ENCODE measurements at places on chromosomes 16 and 17.

DNA sequence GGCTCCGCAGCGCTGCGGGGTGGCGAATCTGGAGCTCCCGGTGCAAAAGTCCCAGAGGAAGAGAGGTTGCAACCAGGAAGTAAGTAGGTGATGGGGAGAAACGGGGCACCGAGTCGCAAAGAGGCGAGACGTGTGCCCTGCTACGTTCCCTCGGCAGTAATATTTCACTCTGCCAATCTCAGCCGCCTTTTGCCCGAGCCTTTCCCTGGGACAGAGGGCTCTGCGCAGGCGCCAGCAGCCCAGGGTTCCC, at the start of gene NR1D1:
TSS of gene NR1D1 (minus strand) at position 171 of the 250 bp plus-strand sequence. CDS start 495 bp downstream, outside the sequence.
- H3K36me3 ChIP-seq, result no peaks in the 10 kb centered on the region
- no peaks in the 10 kb centered on the region for H3K27me3 ChIP-seq
- H3K27ac ChIP-seq, result peak within 1 kb of the TSS; percentile 100
- no peak for DNase-seq
- H3K4me1 ChIP-seq, result peaks cover 56% of the 10 kb centered on the region
- H3K4me3 ChIP-seq, result peak within 1 kb of the TSS; percentile 92

GRCh38 chr17:43951750-43952149, 2.0 kb downstream of the PYY start:
- DNase-seq, result no peak
- no peak overlapping the region for H3K4me3 ChIP-seq
- no peak overlapping the region for H3K27ac ChIP-seq
- H3K27me3 ChIP-seq, result peaks cover 29% of the 10 kb centered on the region
- no peaks in the 10 kb centered on the region for H3K36me3 ChIP-seq

- no peaks in the 10 kb centered on the region for H3K4me1 ChIP-seq
- H3K36me3 ChIP-seq, result peaks cover 3% of the 10 kb centered on the region
- no peak overlapping the region for H3K4me3 ChIP-seq
- H3K27ac ChIP-seq, result no peak overlapping the region
- DNase-seq, result no peak
Observed at GRCh38 chr16:600781-601180, 10.9 kb downstream of the RAB40C start.

DNA sequence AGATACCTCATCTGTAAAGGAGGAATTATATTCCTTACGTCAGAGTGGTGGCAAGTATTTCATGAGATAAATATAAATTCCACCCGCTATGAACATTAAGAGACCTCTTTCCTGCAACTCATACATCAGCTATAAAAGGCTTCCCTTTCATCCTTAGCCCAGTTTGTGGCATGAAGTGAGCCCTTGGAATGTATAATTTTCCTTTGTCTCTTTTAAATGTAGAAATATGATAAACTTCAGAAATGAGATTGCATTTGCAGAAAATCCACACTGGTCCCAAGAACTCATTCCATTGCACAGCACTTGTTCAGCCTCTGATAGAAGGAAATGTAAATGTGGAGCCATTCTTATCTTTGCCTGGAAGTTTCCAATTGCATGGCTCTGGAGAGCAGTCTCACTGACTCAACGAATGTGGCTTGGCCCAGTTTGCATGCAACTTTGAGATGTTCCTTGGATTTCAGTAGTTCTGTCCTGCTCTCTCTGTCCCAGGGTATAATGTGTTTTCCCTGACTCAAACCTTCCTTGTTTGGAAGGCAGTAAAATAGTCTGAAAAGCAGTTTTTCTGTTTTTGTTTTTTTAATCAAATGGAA, 746.4 kb downstream of the CDH11 start:
- DNase-seq, result no peak
- H3K4me1 ChIP-seq, result no peaks in the 10 kb centered on the region
- no peaks in the 10 kb centered on the region for H3K27me3 ChIP-seq
- H3K27ac ChIP-seq, result no peak overlapping the region
- no peaks in the 10 kb centered on the region for H3K36me3 ChIP-seq
- H3K4me3 ChIP-seq, result no peak overlapping the region

DNA sequence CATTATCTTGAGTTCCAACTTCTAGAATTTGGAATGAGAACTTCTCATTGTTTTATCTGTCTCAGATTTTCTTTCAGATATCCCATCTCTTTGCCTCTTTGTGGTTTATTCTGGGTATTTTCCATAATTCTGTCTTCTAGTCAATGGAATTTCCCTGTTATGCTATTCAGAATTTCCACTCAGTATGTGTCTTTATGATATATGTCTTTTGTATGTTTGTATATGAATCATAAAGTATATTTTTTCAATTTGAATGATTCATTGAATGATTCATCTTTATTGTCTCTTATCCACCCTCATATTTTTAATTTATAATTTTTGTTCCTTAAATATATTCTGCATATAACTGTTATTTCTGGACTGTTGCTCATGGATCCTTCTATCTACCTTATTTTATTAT, 729.7 kb upstream of the GOT2 start:
- no peak overlapping the region for H3K27ac ChIP-seq
- no peaks in the 10 kb centered on the region for H3K36me3 ChIP-seq
- H3K4me1 ChIP-seq, result no peaks in the 10 kb centered on the region
- H3K27me3 ChIP-seq, result no peaks in the 10 kb centered on the region
- no peak overlapping the region for H3K4me3 ChIP-seq
- no peak for DNase-seq

DNA sequence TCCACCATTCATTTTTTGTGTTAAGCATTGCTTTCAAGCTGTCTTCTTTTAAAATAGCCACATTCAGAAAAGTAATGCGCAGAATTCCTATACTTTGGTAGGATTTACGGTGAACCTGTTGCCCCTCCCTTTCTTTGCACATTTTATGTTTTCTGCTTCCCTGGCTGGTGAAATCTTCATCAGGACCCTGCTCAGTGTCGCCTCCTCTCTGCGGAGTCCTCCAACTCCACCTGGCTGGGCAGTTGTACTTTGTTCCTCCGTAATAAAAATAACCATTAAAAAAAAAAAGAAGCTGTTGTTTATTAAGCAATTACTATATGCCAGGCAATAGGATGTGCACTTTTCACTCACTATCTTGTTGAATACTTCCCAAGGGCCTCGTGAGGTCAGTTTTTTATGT, 2.9 kb downstream of the UMOD start:
- DNase-seq, result no peak
- H3K4me3 ChIP-seq, result no peak overlapping the region
- H3K27me3 ChIP-seq, result no peaks in the 10 kb centered on the region
- no peaks in the 10 kb centered on the region for H3K4me1 ChIP-seq

DNA sequence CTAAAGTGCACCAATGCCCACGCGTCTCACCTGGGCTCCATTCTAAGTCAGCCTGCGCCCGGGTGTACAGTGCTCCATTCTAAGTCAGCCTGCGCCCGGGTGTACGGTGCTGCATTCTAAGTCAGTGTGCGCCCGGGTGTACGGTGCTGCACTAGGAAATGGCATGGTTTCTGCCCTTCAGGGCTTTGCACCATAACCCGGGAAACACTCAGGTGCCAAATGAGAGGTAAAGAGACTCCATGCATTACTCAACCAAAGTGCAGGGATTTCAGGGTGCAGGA, 29.2 kb upstream of the FASN start:
- H3K4me3 ChIP-seq, result no peak overlapping the region
- H3K27me3 ChIP-seq, result no peaks in the 10 kb centered on the region

Measured in adrenal gland (tissue), 19 donors.